ENCODE measurements at places on chromosomes 1 and 21.

- ATAC-seq = no peak
- H3K4me1 ChIP-seq = no peaks in the 10 kb centered on the region
- no peak overlapping the region for H3K27ac ChIP-seq
- H3K4me3 ChIP-seq = no peak overlapping the region
- H3K27me3 ChIP-seq = peaks cover 15% of the 10 kb centered on the region
- H3K36me3 ChIP-seq = no peaks in the 10 kb centered on the region
These were observed 357.1 kb downstream of the OMA1 start for GRCh38 chr1:58189453-58189852.

- ATAC-seq = no peak
- no peak overlapping the region for H3K27ac ChIP-seq
- H3K4me1 ChIP-seq = peaks cover 20% of the 10 kb centered on the region
These were observed 76.3 kb downstream of the XCL2 start for GRCh38 chr1:168467452-168467851.

GRCh38 chr1:226779561-226779960, 40.5 kb upstream of the ITPKB start:
- no peaks in the 10 kb centered on the region for H3K4me1 ChIP-seq
- no peak overlapping the region for H3K27ac ChIP-seq
- no peak overlapping the region for H3K4me3 ChIP-seq

DNA sequence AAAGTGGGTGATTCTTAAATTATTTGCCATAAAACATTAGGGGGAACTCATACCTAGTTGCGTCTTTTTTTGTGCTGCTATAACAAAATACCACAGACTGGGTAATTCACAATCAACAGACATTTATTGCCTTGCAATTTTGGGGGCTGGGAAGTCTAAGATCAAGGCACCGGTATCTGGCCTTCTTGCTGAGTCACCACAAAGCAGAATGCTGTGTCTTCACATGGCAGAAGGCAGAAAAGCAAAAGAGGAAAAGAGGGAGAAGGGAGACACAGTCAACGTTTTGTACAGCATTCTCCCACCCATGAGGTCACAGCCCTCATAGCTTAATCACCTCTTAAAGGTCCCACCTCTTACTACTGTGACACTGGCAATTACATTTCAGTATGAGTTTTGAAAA, 291.0 kb downstream of the CHRM3 start:
- ATAC-seq = no peak
- H3K4me1 ChIP-seq = no peaks in the 10 kb centered on the region
- no peaks in the 10 kb centered on the region for H3K36me3 ChIP-seq

GRCh38 chr1:26067432-26067911, at the start of gene TRIM63:
Gene TRIM63 (minus strand): TSS chr1:26067630. CDS start chr1:26067494, 136 bp downstream.
- H3K36me3 ChIP-seq = no peaks in the 10 kb centered on the region
- no peak within 1 kb of the TSS for H3K4me3 ChIP-seq
- peaks cover 66% of the 10 kb centered on the region for H3K27me3 ChIP-seq
- H3K4me1 ChIP-seq = no peaks in the 10 kb centered on the region
- ATAC-seq = no peak

- no peak for ATAC-seq
These were observed 85.8 kb upstream of the DIRAS3 start for GRCh38 chr1:68136187-68136586.

DNA sequence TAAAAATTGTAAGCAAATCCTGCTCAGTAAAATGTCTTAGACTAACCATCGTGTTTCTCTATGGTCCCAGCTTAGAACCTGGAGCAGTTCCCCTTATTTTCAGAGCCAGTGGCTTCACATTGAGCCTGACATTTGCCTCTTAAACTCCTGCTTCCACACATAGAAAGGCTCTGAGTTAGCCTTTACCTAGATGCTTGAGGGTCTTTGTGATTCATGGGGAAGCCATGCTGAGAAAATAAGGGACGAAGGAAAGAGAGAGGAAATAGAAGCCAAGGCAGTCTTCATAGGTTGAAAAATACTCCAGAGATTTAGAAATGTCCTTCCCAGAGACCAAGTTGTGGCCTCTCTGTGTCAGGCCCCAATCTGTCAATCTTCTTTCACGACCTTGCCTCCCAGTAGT, 16.1 kb upstream of the RBBP5 start:
- peaks cover 29% of the 10 kb centered on the region for H3K4me1 ChIP-seq
- H3K4me3 ChIP-seq = no peak overlapping the region
- peak overlapping the region; percentile 53 for H3K27ac ChIP-seq

DNA sequence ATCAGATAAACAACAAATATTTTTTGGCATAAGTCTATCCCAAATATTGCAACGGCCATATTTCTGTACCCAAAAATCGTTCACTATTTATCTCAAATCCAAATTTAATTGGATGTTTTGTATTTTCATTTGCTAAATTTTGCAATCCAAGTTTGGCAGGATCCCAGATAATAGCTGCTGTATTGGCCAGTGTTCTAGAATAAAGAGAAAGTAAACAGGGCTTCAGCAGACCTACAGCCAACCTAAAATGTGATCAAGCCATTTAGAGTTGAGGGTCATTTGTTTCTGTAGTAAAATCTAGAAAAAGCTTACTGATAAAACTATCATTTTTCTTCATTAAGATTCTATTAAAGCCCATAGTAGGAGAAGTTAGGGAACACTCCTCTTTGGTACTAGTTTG, 506.6 kb upstream of the PTBP2 start:
- H3K27ac ChIP-seq = no peak overlapping the region
- H3K4me1 ChIP-seq = no peaks in the 10 kb centered on the region
- no peak overlapping the region for H3K4me3 ChIP-seq
- no peak for ATAC-seq
- H3K36me3 ChIP-seq = no peaks in the 10 kb centered on the region

DNA sequence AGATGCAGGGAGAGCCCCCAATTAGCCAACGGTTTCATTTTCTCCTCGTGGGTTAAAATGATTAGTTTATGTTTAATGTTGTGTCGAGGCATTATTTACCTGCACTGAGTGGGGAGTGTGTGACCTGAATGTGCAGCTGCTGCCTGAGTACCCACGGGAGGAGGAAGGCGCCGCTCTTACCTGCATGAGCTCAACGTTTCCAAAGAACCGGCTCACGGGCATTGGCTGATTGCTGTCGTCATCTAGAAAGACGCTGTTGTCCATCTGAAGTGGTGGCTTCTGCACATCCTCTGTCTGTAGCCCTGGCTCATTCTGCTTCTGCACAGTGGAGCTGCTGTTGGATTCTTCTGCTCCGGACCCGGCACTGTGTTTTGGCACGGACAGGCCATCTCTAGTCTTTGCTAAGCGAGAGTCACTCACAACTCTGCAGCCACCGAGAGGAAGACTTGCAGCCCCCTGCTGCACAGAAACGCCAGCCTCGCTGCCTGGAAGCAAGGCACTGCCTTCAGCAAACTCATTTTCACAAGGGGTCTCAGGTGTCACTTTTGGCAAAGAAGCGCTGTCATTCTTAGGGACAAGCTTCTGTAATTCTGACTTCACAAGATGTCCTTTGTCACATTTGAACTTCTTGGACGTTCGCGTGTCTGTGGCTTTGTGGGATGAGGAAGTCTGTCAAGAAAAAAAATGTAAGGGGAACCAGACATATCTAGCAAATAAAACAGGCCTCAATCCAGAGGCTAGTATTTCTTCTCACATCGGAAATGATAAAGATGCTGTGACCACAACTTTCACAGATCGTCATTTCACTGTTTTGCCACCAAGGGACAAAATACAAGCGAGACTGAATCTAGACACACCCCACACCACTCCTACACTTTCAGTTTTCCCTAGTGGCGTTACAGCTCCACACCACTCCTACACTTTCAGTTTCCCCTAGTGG, 9.4 kb downstream of the C1orf174 start:
- peak; percentile 54 for ATAC-seq
- H3K27ac ChIP-seq = no peak overlapping the region
- no peak overlapping the region for H3K4me3 ChIP-seq
- peaks cover 17% of the 10 kb centered on the region for H3K4me1 ChIP-seq

DNA sequence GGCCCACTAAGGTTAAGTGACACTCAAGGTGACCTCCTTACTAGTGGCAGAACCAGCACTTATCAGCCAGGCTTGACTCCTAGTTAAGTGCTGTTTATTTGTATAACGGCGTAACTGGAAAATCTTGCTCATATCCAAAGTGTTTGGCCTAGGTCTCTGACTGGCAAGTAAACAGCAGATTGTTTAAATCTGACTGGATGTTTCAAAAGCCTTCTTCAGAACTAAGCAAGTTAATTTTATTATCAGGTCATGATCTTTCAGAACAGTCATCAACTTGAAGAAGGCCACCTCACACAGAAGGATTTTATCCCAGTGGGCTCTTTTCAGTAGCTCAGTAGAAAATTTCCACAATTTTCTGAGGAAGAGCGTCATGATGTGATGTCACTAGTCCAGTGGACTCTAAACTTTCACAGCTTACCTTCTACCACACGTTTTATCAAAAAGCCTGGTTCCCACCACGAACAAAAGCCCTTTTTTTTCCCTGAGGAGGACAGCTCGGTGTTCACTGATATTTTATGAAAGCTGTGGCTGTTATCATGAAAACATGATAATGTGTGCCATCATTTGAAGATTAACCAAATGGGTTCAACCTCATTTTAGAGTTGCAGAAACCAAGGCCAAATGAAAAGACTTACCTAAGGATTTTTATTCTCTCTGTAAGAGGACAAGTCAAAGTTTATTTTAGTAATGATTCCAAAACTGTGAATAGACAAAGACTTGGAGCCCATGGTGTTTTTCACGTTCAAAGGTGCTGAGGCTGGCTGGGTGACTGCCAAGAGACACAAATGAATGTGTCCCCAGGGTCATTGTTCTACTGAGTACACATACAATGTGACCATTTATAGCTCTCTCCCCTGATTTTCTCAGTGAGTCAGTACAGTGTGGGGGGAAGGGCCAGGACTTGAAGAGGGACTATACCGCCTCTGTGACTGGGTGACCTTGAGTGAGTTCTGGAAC, 9.1 kb downstream of the SGIP1 start:
- H3K4me3 ChIP-seq = no peak overlapping the region
- no peak for ATAC-seq
- no peaks in the 10 kb centered on the region for H3K36me3 ChIP-seq
- no peaks in the 10 kb centered on the region for H3K4me1 ChIP-seq
- H3K27ac ChIP-seq = no peak overlapping the region

DNA sequence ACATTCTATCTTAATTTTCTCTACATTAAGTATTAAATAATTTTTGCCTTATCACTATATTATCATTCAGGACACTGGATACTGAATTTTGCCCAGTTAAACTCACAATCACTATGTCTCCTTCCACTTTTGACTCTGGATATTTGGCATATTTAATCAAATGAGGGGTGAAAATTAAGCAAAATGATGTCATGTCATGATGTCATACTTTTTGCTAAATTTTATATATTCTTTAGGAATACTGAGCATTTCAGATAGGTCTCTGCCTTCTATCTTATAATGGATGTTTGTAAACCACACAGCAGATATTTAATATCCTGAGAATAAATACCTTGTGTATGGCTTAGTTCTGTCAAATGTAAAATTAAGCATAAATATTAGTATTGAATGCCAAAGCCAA, 79.5 kb upstream of the HIVEP3 start:
- no peak overlapping the region for H3K4me3 ChIP-seq
- H3K27ac ChIP-seq = no peak overlapping the region
- H3K27me3 ChIP-seq = no peaks in the 10 kb centered on the region

DNA sequence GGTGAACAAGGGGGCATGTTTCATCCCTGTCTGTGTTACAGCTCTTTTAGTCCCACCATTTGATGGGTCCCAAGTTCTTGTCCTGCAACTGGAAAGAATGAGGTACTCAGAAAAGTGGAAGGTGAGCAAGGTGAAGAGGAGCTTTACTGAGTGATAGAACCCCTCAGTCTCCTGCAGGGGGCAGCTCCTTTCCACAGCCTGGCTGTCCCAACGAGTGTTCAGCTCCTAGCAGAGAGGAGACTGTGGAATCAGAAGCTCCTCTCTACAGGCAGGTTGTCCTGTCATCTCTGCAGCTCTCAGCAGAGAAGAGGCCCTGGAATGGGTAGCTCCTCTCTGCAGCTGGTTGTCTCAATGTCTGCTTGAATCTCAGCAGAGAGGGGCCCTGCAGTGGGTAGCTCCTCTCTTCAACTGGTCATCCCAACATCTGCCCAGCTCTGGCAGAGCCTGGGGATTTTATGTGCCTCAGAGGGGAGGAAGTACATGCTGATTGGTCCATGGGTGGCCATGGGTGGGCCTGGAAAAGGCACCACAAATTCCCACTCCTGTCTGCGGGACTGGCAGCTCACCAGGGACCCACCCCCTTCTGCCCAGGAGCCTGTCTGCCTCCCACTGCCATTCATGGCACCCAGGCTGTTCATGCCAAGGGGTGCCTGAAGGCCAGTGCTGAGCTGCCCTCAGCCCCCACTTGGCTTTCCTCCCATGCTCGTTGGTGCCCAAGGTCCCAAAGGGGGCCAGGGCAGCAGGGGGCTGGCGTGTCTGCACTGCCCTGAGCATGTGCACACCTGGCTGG, 25.7 kb downstream of the LDLRAD1 start:
- no peak overlapping the region for H3K4me3 ChIP-seq
- no peaks in the 10 kb centered on the region for H3K36me3 ChIP-seq
- no peaks in the 10 kb centered on the region for H3K27me3 ChIP-seq
- H3K27ac ChIP-seq = no peak overlapping the region

- H3K27ac ChIP-seq = no peak overlapping the region
- no peaks in the 10 kb centered on the region for H3K27me3 ChIP-seq
- no peak for ATAC-seq
- no peaks in the 10 kb centered on the region for H3K36me3 ChIP-seq
- peaks cover 18% of the 10 kb centered on the region for H3K4me1 ChIP-seq
These were observed 36.1 kb upstream of the RGS8 start for GRCh38 chr1:182720463-182720862.

GRCh38 chr1:229841230-229841629, 215.2 kb downstream of the URB2 start:
- H3K4me3 ChIP-seq = no peak overlapping the region
- no peaks in the 10 kb centered on the region for H3K36me3 ChIP-seq
- H3K27me3 ChIP-seq = peaks cover 6% of the 10 kb centered on the region
- peak overlapping the region; percentile 16 for H3K27ac ChIP-seq
- H3K4me1 ChIP-seq = peaks cover 32% of the 10 kb centered on the region

DNA sequence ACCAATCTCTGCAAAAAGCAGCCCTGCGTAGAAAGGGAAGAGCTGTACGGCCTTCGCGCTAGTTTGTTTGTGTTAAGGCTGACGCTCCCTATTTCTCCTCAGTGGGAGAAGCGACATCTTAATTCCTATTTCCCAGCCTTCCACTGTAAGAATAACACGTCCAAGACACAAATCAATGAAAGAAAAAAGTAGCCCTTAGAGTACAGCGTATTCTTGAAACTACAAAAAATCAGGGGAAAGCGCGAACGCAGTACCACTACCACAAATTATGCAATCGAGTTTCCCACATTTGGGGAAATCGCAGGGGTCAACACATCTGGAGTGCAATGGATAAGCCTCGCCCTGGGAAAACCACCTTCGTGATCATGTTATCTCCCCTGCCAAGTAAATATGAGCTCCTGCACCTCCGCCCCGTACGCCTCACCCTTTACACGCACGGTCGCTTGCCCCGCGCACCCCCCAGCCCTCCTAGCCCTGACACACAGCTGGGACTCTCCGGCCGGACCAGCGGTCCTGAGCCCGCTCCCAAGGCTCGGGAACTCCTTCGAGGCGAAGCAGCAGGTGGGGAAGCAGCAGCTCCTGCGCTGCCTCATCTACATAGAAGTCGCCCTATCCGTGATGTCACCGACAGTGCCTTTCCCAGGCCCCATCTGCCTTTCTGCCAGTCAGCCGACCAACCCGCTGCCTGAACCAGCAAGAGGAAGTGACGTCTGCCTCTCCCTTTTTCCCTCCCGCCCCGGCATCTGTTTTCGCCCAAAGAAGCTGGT, 94.7 kb downstream of the PPIAL4G start:
- peaks cover 51% of the 10 kb centered on the region for H3K4me1 ChIP-seq
- no peaks in the 10 kb centered on the region for H3K27me3 ChIP-seq
- peak overlapping the region; percentile 100 for H3K27ac ChIP-seq

GRCh38 chr1:26540351-26540750, 10.8 kb downstream of the RPS6KA1 start:
- peak overlapping the region; percentile 11 for H3K4me3 ChIP-seq
- H3K4me1 ChIP-seq = peaks cover 74% of the 10 kb centered on the region
- ATAC-seq = no peak
- H3K36me3 ChIP-seq = peaks cover 10% of the 10 kb centered on the region
